ENCODE measurements at places on chromosomes 7 and 10.

DNA sequence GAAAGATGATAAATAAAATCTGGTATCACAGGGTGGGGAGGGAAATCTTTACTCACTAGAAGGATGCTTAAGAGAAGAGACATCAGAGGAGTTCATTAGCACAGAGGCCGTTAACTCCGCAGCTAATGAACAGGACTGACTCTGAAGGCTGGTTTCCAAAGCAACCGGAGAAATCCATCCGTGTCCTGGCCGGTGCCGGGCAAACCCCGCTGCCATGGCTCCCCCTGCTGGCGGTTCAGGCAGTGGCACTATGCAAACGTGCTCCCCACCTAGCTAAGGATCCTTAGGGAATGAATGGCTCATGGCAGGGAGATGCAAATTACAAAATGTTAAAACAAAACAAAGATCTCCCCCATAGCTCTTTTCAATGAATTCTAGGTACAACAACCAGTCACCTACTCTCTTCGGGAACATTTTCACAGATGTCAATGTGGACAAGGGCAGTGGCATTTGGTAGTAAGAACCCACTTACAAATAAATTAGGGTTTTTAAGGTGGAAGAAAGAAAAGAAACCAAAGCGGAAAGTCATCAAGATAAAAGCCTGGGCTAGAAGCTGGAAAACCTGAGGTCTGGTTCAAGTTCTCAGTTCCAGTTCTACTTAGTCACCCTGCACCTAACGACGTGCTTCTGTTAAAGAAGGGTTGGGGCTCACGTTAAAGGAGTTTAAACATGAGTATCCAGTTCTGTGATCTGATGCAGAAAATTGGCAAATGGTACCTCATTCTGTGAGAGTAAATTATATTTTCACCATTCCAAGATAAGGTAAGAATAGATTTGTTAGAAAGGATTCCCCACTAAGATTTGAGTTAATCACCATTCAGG lies 138.2 kb downstream of the SVIL start:
- peak; percentile 90 for DNase-seq

DNA sequence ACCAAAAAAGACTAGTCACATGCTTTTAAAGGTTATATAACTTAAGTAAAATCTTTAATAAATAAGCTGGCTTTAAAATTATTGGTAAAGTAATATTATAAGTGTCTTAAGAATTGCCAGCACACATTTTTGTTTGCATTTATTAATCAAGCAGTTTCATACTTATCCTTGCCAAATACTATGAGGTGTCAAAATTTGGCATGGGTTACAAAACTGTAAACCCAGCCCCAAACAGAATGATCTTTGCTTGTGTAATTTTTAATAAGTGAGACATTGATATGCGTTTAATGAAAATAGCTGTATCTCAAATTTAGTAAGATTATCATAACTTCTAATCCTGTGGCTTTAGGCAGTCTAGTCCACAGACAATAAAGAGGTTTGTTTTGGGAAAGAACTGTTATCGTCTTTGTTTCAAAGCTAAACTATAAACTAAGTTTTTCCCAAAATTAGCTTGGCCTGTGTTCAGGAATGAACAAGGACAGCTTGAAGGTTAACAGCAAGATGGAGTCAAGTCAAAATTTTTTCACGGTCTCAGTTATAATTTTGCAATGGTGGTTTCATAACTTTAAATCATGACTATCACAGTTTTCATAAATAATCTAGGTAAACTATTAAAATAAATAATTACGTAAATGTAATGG lies 72.8 kb downstream of the ST8SIA6 start:
- DNase-seq = no peak

DNA sequence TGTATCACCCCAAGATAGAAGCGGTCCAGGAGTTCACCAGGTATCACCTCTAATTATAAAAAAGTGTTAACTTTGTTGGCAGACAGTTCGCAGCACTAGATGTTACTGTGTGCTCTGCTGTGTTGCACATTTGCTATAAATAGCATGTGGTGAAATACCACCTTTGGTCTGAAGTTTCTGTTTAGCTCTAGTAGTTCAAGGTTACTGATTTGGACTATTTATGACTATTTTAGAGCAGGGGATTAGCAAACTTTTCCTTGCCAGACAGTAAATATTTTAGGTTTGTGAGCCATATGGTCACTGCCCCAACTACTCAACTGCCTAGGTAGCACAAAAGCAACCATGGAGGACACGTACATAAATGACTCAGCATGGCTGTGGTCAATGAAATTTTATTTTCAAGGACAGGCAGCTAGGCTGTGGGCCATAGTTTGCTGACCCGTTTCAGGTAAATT lies 16.5 kb downstream of the DENND10 start:
- DNase-seq = no peak

- DNase-seq = no peak
Measured at GRCh38 chr7:151432658-151433521, 7.1 kb downstream of the CRYGN start.

GRCh38 chr10:17349717-17350116 lies 104.7 kb downstream of the ST8SIA6 start:
- DNase-seq = no peak

DNA sequence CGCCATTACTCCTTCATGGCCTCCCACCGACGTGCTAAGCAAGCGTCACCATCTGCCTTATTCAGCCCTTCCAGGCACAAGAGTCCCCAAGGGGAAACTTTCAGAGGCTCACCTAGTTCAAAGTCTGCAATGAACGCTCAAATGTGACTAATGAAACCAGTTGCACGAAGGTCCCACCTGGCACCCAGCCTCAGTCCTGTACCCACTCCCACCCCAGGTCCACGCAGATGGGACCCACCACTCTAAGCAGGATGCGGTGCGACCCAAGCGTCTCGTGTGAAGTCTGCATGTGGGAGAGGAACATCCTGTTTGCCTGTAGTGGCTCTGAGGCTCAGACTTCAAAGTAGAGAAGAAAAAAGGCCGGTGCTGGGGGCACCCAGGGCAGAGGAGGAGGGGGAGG lies 40.3 kb downstream of the RGS10 start:
- DNase-seq = peak; percentile 89

DNA sequence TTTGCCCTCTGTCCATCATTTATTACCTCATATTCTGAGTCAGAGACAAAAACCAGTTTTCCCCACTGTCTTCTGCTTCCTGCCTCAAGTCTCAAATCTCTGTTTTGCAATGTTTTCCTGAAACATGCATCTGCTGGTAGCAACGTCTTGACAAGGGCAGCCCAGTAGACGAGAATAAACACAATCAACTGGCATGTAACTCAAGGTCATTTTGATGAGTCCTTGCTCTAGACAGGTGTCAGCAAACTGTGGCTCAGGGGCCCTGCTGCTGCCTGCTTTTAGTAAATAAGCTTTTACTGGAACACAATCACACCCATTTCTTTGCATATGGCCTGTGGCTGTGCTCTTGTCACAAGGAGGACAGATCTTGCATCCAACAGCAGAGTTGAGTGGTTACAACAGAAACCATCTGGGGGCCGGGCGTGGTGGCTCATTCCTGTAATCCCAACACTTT lies 59.8 kb downstream of the ITIH5 start:
- DNase-seq = no peak

DNA sequence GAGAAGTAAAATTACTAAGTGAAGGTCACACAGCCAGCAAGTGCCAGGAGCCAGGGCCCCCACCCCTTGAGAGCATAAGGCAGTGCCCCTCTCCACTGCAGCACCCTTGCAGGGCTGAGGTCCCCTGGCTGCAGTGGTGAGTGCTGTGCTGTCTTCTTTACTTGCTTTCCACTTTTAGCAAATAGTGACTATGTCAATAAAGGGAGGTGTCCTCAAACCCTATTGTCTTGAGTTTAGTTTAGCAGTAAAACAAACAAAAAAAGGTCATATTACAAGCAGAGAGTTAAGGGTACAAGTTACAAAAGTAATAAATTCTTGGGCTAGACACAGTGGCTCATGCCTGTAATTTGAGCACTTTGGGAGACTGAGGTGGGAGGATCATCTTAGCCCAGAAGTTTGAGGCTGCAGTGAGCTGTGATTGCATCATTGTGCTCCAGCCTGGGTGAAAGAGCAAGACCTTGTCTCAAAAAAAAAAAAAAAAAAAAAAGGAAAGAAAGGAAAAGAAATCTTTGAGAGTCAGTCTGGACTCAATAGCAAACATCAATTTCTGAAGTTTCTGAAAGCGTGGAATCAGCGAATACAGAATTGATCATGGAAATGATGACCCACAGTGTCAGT lies 39.0 kb upstream of the KIF5B start:
- no peak for DNase-seq

- no peak for DNase-seq
Measured at GRCh38 chr10:108568824-108569223, 1354.5 kb downstream of the XPNPEP1 start.

DNA sequence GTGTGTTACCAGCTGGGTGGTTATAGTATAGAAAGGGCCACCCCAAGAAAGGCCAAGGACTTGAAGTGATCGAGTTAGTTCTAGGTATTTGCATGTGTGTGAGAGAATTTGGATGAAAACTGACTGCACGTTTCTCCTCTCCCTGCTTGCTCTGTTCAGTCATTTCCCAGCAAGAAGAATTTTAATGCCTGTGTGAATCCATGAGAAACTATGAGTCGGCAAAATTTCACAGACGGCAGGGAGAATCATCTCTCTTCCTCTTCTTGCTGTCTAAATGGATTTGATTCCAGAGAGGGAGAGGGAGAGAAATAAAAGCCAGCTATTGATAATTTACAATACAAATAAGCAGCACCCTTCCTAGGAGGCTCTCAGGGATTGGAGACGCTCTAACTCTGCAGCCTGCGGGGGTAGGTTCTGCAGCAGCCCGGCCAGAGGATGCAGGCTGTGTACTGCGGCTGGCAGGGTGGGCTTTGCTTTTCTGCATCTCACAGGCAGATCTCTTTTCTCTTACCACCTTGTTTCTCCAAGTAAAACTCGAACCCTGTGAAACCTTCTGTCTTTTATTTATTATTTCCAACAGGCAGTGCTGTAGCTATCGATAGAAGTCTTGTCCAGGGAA lies 183.6 kb downstream of the TCF7L2 start:
- no peak for DNase-seq

GRCh38 chr10:122295451-122295809 lies 24.3 kb downstream of the BTBD16 start:
- DNase-seq = no peak

GRCh38 chr10:70320751-70321150 lies 36.9 kb upstream of the NPFFR1 start:
- no peak for DNase-seq

- DNase-seq = no peak
Measured at GRCh38 chr10:109126541-109126940, 796.8 kb downstream of the XPNPEP1 start.

GRCh38 chr10:68423522-68423921 lies 16.4 kb upstream of the RUFY2 start:
- no peak for DNase-seq

- DNase-seq = no peak
Measured at GRCh38 chr10:60422809-60423208, 33.1 kb upstream of the ANK3 start.

- no peak for DNase-seq
Measured at GRCh38 chr7:16978358-16979244, 96.8 kb upstream of the AGR3 start.

GRCh38 chr10:9205558-9205957 lies 1151.1 kb downstream of the GATA3 start:
- DNase-seq = no peak

DNA sequence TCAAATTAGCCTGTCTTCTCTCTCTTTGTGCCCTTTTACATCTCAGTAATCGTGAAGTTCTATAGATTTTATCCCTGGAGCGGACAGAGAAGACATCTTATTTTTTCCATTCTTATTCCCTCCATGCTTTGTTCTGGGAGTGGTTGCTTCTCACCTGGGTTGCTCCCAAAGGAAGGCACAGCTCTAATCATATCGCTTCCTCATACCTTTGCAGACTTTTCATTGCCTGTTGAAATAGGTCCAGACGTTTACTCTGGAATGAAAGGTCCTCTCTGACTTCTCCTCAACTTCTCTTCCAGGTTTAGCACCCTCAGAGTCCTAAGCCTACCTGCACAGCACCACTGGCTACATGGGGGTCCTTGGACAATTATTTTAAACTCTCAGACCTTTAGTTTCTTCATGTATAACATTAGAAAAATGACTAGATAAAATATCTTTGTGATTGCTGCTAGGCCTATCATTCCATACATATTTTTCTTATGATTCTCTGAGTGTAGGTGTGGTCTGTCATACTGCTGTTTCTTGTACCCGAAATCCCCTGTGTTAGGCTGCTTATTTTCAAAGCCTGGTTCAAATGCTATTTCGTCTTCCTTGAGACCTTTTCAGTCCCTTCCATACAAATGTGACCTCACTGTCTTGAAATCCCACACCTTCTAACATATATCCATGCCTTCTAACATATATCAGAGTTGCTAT lies 418.1 kb downstream of the GFRA1 start:
- DNase-seq = no peak

- DNase-seq = no peak
Measured at GRCh38 chr7:156466272-156466671, 174.3 kb upstream of the RNF32 start.

- DNase-seq = no peak
Measured at GRCh38 chr10:83374741-83375140, 764.6 kb upstream of the GHITM start.

DNA sequence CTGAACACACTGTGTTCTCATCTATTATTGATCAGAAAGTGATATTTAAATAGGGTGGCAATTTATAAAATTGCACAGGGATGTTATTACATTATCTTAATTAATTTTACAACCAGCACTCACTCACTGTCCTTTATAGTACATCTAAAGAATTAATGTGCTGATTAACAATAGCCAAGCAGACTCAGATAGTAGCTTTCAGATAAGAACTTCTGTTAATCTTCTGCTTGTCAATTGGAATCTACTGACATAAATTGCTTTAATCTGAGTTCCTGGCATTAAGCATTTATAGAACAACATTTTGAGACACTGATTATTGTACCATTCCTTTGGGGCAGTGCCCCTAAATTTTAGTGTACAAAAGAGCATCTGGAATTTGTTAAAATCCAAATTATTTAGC lies 408.9 kb downstream of the GRM8 start:
- no peak for DNase-seq

DNA sequence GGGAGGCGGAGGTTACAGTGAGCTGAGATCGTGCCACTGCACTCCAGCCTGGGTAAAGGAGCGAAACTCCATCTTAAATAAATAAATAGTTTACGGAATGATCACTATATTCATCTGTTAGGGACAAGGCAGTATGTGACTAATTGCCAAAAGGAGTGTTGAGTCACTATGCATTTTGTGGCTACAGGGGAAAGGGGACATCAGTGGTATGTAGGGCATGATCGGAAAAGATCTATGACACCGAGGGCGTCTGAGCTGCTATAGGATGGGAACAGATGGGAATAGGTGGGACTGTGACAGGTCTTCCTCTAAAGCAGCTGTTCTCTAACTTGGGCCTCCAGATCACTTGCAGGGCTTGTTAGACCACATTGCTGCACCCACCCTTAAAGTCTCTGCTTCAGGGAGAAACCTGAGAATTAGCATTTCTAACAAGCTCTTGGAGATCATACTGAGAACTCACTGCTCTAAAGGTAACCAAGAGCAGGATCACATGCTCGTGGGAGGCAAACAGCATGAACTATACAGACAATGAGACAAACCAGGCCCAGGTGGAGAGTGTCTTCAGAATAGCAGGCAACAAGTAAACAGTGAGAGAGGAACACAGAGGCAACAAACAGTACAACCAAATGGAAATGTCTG lies 65.1 kb upstream of the ITGA8 start:
- no peak for DNase-seq
